SW480 (cell line): ENCODE measurements at places on chromosomes 11 and 22.

- no peak for DNase-seq
These were observed 63.3 kb downstream of the KCNQ1 start for GRCh38 chr11:2507945-2508749.

GRCh38 chr11:47403571-47403970 lies 4.8 kb upstream of the SLC39A13 start:
- DNase-seq, result no peak

DNA sequence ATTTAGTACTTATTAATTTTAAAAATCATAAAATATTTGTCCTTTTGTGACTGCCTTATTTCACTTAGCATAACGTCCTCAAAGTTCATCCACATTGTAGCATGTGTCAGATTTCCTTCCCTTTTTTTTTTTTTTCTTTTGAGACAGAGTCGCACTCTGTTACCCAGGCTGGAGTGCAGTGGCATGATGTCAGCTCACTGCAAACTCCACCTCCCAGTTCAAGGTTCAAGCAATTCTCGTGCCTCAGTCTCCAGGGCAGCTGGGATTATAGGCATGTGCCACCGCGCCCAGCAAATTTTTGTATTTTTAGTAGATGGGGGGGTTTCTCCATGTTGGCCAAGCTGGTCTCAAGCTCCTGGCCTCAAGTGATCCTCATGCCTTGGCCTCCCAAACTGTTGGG lies 10.6 kb downstream of the RAB6A start:
- DNase-seq, result no peak

- peak; percentile 94 for DNase-seq
These were observed 2.7 kb upstream of the NEAT1 start for GRCh38 chr11:65419772-65420481.

- no peak for DNase-seq
These were observed 75.4 kb downstream of the SWAP70 start for GRCh38 chr11:9739123-9739900.

DNA sequence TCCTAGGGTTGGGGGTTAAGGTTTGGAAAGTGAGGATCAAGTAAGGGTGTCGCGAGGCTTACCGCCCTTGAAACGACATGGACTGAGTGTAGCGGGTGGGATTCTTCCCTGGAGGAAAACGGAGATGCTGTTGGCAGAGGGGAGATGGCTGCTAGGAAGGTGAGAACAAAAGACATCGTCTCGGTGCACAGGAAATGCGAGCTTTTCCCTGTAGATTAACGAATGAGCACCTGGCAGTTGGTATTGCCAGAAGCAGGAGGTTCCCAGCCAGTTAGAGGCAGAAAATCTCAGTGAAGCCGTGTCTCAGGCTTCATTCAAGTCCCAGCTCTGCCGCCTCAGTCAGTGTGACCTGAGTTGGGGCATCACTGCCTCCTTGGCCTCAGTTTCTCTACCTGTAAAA lies 1.4 kb upstream of the LHFPL7 start:
- DNase-seq, result no peak

GRCh38 chr11:16337421-16338213 lies 18.7 kb downstream of the SOX6 start:
- no peak for DNase-seq

GRCh38 chr11:88478136-88478815 lies 140.7 kb upstream of the CTSC start:
- no peak for DNase-seq

- peak; percentile 52 for DNase-seq
These were observed 350.3 kb downstream of the SHANK2 start for GRCh38 chr11:70901951-70902521.
